ENCODE measurements at places on chromosomes 12 and 14.
A peak's percentile ranks its signal among the peaks of the same experiment; 100 is the strongest.

DNA sequence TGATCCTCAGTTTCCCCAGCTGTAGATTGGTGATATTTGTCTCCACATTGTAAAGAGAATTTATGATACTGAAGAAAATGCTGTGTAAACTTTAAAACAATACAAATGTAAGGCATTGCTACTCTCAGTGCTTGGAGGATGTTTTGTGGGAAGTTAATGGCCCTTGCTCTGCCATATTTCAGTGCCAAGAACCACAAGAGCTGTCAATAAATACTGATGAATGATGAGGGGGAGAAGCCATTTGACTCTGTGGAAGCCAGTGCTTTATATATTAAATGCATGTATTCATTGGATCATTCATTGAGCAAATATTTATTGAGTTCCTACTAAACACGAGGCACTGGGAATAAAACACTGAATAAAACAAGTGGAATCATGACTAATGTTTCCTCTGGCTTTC, 30.8 kb downstream of the CACNA1C start:
- DNase-seq, result no peak

- DNase-seq, result peak; percentile 92
These were observed 9.7 kb upstream of the PLBD1 start for GRCh38 chr12:14577344-14577743.

DNA sequence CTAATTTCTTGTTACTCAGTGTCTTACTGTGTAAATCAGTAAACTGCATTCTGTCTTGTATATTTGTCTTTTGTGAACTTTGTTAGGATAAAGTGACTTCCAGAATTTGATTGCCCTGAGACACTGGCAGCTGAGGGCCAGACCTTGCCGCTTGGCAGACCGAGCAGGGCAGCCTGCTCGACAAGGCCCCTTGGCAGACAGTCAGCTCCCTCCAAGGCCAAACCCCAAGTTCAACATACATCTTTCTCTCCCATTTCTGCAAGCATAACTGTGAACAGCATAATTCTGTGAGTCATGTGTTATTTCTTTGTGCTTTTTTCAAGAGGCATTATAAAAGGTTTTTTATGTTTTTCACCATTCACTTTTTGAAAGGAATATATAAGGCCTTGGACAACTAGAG, 39.2 kb upstream of the BMAL2 start:
- no peak for DNase-seq

DNA sequence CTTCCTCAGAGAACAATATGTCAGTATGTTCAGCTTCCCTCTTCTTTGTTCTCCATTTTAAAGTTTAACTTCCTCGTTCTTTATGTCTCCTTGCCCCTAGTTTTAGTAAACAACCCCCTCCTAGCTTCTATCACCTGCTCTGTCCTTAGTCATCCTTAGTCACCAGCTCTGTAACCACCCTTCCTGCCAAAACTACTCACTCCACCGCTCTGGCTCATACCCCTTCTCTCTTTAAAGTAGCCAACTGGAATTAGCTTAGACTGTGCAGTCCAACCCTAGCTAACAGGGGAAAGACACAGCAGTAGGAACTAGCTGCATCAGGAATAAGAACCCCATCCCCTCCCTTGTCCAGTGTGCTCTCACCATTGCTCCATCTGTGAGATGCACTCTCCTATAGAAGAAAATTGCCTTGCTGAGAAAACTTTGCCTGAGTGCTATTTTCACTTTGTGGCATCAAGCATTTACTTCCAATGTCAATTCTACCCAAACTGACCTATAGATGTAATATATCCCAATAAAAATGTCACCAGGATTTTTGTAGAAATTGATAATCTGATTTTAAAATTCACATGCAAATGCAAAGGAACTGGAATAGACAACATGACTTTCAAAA, 603.2 kb downstream of the C12orf50 start:
- no peak for DNase-seq

- DNase-seq, result no peak
These were observed 816 bp upstream of the SLC8A3 start for GRCh38 chr14:70189456-70190077.

GRCh38 chr14:37262649-37263048, 64.9 kb downstream of the MIPOL1 start:
- no peak for DNase-seq

GRCh38 chr12:93536766-93537488, 35.5 kb upstream of the SOCS2 start:
- DNase-seq, result no peak

- DNase-seq, result no peak
These were observed 14.7 kb downstream of the PLEKHG6 start for GRCh38 chr12:6324936-6325750.

- DNase-seq, result peak; percentile 93
These were observed at the start of gene TFCP2 for GRCh38 chr12:51172515-51173431. Gene TFCP2 (minus strand): TSS chr12:51173135. CDS start chr12:51172422, 713 bp downstream.

DNA sequence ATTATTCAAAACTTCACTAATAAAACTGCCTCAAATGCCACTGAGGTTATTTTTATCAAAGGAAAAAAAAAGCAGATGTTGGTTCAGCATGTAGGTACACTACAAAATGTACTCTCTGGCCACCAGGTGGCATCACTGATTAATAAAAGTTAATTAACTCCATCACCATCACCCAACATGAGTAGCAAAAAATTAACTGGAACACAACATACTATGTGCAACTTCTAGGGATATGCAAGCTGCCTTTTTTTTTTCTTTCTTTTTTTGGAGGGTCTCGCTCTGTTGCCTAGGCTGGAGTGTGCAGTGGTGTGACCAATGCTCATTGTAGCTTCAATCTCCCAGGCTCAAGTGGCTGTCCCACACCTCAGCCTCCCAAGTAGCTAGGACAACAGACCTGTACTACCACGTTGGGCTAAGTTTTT, 43.8 kb upstream of the NR2C1 start:
- peak; percentile 65 for DNase-seq

DNA sequence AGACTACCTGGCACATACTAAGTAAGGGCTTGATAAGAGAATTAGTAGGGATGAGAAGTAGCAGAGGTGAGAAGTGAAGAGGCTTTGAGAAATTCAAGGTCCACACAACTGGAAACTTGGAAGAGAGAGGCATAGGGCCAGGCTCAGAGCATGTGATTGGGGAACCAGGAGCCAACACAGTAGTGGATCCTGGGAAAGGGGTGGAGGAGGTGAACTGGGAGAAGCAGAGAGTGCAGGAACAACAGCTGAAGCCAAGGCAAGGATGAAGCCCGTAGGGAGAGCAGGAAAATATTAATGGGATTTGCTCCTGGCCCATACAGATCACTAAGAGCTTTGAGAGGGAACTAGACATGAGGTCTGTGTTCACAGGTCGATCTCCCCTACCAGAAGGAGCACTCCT, 1.4 kb upstream of the ITGB7 start:
- DNase-seq, result no peak

GRCh38 chr12:62800707-62801400, 134.1 kb downstream of the PPM1H start:
- DNase-seq, result no peak

- DNase-seq, result no peak
These were observed 150.2 kb downstream of the TTLL5 start for GRCh38 chr14:75811136-75811829.

DNA sequence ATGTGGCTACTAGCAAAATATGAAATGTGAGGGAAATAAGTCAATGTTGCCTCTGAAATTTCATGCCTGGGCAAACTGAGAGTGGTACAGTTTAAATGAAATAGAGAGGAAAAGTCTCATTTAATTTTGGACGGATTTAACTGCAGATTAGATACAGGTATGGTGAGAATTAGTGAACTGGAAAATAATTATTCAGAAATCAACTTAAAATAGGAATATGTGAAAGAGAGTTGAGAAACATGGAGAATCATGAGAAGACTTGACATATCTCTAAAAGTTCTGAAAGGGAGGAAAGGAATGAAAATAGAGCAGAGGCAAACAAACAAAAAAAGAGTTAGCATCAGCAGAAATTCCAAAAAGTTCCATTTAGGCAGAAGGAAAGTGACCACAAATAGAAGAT, 33.5 kb upstream of the BMAL2 start:
- no peak for DNase-seq

- DNase-seq, result no peak
These were observed 367.6 kb downstream of the RPS29 start for GRCh38 chr14:49218436-49219092.

GRCh38 chr14:41298328-41298690, 308.4 kb upstream of the LRFN5 start:
- DNase-seq, result no peak

GRCh38 chr14:68951035-68951797, 27.9 kb downstream of the ACTN1 start:
- peak; percentile 63 for DNase-seq

DNA sequence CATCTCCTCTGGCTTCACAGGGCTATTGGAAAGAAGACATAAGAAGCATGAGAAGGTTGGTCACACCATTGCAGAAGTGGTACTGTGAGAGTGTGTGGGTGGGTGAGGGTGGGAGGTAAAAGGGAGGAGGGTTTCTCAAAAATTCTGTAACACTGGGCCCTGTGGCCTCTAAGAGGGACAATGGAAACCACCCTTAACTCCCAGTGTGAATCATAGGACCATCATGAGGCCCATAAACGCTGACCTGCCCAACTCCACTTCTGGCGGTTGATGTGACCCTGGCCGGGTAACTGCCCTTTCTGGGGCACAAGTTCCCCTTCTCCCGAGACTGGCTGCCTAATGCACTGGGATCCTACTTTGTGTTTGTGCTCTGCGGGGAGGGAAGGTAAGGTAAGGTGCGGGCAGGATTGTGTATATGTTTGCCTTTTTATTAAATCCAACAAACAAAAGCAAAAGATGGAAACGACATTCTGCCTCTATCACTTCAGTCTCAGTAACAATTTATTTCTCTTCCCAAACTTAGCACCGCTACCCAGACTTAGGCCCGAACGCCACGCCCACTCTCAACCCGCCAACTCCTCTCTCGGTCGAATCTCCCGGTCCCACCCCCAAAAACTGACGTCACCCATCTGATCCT, 551 bp downstream of the METTL1 start:
- peak; percentile 85 for DNase-seq

DNA sequence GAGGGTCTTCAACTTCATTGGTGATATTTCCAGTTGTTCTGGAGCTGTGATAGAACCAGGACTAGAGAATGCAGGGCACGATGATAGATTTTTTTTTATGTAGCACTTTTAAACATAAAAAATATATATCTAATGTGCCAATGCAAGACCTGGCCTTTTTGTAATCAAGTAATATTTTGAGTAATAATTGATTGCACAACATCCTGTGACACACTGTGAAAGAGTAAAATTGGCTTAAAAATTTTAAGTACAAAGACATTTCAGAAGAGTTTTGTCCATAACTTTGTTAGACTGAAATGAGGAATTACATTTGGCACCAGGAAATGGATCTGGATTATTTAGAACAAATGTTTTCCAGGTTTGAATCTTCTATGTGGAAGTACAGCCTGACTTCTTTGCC, 22.1 kb downstream of the PRKCH start:
- peak; percentile 41 for DNase-seq

- no peak for DNase-seq
These were observed 505.6 kb downstream of the TRHDE start for GRCh38 chr12:72777806-72778205.

- DNase-seq, result peak; percentile 28
These were observed 195.8 kb downstream of the SLC25A21 start for GRCh38 chr14:36976571-36977023.

GRCh38 chr14:100037353-100037752, 27.9 kb upstream of the EVL start:
- DNase-seq, result no peak

GRCh38 chr12:105033851-105034250, 47.7 kb downstream of the NOPCHAP1 start:
- DNase-seq, result no peak

GRCh38 chr12:15532364-15532977, 210.2 kb downstream of the PTPRO start:
- peak; percentile 70 for DNase-seq

DNA sequence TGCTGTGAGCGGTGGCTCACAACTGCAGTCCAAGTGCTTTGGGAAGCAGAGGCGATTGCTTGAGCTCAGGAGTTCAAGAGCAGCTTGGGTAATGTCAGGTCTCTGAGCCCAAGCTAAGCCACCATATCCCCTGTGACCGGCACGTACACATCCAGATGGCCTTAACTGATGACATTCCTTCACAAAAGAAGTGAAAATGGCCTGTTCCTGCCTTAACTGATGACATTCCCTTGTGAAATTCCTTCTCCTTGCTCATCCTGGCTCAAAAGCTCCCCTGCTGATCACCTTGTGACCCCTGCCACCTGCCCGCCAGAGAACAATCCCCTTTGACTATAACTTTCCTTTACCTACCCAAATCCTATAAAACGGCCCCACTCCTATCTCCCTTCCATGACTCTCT, 48.6 kb downstream of the SLC25A47 start:
- DNase-seq, result no peak

DNA sequence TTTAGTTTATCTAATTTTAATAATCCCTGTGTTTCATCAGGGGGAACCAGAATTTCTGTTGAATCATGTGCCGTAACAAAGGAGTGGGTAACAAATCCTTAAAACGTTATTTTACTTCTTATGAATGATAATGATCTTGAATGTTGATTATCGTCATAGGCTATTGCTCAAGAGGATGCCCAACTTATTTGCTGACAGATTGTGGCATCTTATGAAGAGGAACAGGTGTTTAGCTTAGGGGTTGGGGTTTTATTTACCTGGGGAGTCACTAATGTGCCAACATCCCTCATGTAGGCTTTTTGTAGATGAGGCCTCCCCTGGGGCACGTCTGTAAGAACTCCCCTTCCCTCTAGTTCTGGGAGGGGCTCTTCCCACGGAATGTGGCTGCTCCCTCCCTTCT, 32.4 kb upstream of the TMX1 start:
- DNase-seq, result no peak

- no peak for DNase-seq
These were observed 17.8 kb upstream of the PDE3A start for GRCh38 chr12:20350495-20350894.

GRCh38 chr14:22540811-22541360, 48.1 kb downstream of the DAD1 start:
- no peak for DNase-seq

DNA sequence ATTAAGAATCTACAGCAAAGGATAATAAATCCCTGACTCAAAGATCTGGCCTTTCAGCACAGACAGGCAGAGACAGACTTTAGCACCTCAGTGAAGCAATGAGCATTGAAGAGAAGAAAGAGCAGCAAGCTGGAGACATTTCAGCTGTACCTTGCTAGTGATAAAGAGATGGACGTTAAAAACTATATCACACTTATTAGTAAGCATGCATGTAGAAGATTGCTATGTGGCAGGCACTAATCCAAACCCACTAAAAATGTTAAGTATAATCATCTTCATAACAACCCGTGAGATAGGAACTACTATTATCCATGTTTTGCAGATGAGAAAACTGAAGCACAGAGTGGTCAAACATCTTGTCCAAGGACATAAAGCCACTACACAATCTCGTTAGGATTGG, 1538.3 kb upstream of the FLRT2 start:
- no peak for DNase-seq

DNA sequence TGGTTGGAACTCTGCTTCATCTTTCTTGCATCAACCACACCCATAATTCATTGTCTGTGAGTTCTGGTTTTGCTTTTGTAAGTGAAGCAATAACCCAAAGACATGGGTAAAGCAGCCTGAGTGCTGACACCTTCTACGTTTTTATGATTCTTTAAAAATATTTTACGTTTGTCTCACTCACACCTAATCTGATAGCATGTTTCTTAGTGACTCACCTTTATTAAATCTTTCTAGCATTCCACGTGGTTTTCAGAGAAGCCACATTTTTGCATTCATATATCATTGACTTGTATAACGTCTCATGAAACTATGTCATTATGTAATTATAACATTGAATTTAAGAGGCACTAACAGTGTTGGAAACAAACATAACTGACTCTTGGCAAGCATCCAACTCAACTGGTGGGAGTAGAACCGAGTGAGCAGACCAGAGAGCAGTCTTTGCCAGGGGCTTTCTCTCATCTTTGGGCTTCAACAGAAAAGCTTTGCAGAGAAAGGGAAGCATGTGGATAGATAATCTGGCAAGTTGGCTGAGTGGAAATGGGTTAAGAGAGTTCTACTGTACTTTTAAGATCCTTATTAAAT, 118.8 kb downstream of the TPH2 start:
- DNase-seq, result no peak
